H1 (cell line): ENCODE measurements at places on chromosomes 2 and 18. TPM values are rescaled to one million over a fixed set of nuclear protein-coding genes. Genes with fewer than 3 reads are reported as not detected.

- no peak overlapping the region for H3K27ac ChIP-seq
- H3K36me3 ChIP-seq = no peaks in the 10 kb centered on the region
- no peak overlapping the region for H3K4me3 ChIP-seq
- H3K4me1 ChIP-seq = no peaks in the 10 kb centered on the region
- no peaks in the 10 kb centered on the region for H3K27me3 ChIP-seq
- DNase-seq = no peak
These were observed 156.6 kb downstream of the MYCN start for GRCh38 chr2:16096962-16097361.

- no peaks in the 10 kb centered on the region for H3K27me3 ChIP-seq
- H3K4me3 ChIP-seq = no peak overlapping the region
- H3K4me1 ChIP-seq = peaks cover 17% of the 10 kb centered on the region
- H3K27ac ChIP-seq = no peak overlapping the region
These were observed 446.6 kb upstream of the HNRNPA3 start for GRCh38 chr2:176766005-176766404.

GRCh38 chr2:176178038-176178756, 10.3 kb upstream of the HOXD1 start:
- no peaks in the 10 kb centered on the region for H3K36me3 ChIP-seq
- H3K4me3 ChIP-seq = peak overlapping the region; percentile 56
- DNase-seq = no peak
- H3K4me1 ChIP-seq = peaks cover 5% of the 10 kb centered on the region

DNA sequence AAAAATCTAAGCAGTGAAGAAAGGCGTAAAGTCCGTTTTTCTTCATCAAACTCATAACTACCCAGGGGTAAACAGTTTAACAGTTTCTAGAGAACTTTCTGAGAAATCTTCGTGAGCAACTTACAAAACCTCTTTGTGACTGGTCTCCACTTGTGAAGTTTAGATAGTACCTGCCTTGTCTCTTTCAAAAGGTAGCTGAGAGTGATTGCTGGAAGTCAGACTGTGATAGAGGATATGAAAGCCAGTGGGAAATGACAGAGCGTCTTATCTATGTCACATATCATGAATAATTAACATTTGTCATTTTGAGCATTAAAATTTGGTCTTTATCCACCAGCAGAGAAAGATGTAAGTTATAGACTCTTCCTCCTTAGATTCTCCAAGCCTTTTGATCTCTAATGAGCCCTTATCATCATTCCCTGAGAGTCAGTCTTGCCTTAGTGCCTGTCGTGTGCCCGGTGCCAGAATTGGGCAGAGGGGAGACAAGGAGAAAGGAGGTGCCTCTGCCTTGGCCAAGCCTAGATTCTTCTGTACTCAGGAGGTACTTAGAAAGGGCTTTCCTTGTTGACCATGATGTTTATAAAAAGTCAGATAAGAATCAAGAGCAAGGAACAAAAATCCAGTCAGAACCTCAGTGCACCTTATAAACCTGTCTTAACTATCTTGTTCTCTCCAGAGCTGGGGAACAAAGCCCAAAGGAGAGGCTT, 205.1 kb upstream of the EPAS1 start:
- H3K4me1 ChIP-seq = no peaks in the 10 kb centered on the region; the same call in 1 of the 2 replicates
- no peaks in the 10 kb centered on the region for H3K27me3 ChIP-seq
- no peak overlapping the region for H3K27ac ChIP-seq
- H3K4me3 ChIP-seq = no peak overlapping the region

DNA sequence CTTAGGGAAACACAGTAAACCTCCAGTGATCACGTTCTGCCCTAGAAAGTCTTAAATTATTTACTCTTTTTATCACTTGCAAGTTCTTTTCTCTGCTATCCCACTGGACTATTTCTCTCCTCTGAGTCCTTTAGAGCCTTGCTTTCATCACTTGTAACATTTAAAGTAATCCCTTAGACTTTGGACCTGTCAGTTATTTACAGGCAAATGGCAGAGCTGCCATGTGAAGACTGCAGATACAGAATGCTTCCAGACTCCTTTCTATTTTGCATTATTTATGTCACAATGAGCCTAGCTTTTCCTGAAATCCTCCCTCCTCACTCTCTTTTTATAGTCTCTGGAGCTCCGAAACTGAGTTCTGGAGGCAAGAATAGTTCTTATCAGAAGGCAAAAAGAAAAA, 325.6 kb upstream of the TRIB2 start:
- no peaks in the 10 kb centered on the region for H3K4me1 ChIP-seq
- H3K4me3 ChIP-seq = no peak overlapping the region
- H3K27me3 ChIP-seq = no peaks in the 10 kb centered on the region
- DNase-seq = no peak
- no peak overlapping the region for H3K27ac ChIP-seq

GRCh38 chr2:138086576-138086975, 122.3 kb downstream of the HNMT start:
- no peaks in the 10 kb centered on the region for H3K4me1 ChIP-seq
- DNase-seq = no peak
- H3K36me3 ChIP-seq = no peaks in the 10 kb centered on the region
- H3K4me3 ChIP-seq = no peak overlapping the region
- no peak overlapping the region for H3K27ac ChIP-seq

- peaks cover 45% of the 10 kb centered on the region for H3K36me3 ChIP-seq
- no peaks in the 10 kb centered on the region for H3K27me3 ChIP-seq
- no peaks in the 10 kb centered on the region for H3K4me1 ChIP-seq
These were observed 250.5 kb downstream of the GLI2 start for GRCh38 chr2:120985997-120986651.

NYAP2 gene
- total RNA-seq = not detected in 2 replicates

SLC8A1 gene
- total RNA-seq = 3.2 and 3.6 TPM in 2 replicates

RALBP1 gene
- 64.7 and 67.8 TPM in 2 replicates for total RNA-seq

NLRC4 gene
- not detected in 2 replicates for total RNA-seq
